CMK (cell line): ENCODE measurements at places on chromosomes 1 and 21.

- no peak for DNase-seq
These were observed 17.9 kb downstream of the SDC3 start for GRCh38 chr1:30890502-30891226.

- DNase-seq, result no peak
These were observed 6.4 kb downstream of the CNR2 start for GRCh38 chr1:23906731-23907130.

GRCh38 chr1:23793861-23794731 is 3.2 kb downstream of the LYPLA2 start:
- DNase-seq, result no peak

- peak; percentile 46 for DNase-seq
These were observed 52.8 kb downstream of the PTGER3 start for GRCh38 chr1:70994753-70995268.

DNA sequence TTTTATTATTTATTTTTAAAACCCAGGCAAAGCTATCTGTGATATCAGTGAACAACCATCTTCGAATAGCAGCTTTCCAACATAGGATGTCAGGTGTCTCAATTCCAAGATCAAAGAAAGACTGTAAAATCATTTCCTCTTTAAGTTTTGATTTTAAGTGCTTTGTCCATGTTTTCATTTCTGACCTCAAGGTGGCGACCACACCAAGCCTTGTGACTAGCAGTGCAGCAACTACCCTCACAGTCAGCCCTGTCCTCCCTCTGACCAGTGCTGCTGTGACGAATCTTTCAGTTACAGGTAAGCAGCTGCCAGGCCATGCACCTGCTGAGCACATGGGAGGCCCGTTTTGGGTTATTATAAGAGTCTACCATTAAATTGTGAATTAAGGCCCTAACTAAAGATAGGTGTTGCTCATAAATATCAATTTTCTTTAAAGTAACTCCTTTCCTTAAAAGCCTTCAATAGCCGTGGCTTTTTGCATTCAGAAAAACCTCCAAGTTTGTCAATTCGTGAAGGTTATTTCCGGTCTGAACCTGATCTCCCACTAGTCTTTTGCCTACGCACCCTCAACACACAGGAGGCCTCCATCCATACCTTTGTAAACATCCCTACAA is 117.0 kb downstream of the CD247 start:
- DNase-seq, result peak; percentile 33

DNA sequence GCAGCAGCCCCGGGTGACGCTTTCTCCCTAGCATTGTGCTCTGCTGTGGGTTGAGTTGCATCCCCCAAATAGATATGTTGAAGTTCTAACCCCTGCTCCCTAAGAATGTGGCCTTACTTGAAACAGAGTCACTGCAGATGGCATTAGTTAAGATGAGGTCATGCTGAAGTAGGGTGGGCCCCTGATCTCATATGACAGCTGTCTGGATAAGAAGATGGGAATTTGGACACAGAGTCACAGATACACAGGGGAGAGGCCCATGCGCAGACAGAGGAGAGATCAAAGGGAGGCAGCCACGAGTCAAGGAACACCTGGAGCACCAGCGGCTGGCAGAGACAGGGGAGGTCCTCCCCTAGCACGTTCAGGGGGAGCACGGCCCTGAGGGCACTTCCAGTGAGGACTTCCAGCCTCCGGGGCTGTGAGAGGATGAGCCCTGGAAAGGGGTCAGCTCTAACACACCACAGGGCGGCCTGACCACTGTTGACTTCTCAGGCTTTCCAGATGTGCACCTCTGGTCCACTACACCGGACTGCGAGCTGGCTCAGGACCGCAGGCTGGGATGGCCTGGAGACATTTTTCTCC is 46.4 kb downstream of the ABCG1 start:
- DNase-seq, result no peak

- DNase-seq, result no peak
These were observed 172.0 kb downstream of the LRRC40 start for GRCh38 chr1:70033266-70033873.

GRCh38 chr1:111707906-111708305 is 31.3 kb downstream of the INKA2 start:
- no peak for DNase-seq

- DNase-seq, result peak; percentile 68
These were observed 146.6 kb downstream of the VPS13D start for GRCh38 chr1:12376236-12377045.

DNA sequence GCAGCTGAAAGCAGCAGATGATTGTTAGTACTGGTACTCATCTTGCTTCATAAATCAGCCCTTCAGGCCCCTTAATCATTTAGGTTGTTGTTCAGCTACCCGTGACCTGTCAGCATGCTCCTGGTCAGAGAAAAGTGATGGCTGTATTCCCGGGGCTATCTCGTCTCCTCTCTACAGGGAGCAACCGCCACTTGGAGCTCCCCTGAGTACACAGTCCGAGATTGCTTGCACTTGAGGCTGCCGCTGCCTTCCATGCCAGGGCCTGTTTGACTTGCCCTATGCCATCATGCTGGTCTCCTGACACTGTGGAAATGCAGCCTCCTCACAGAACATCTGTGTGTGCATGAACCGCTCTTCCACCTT is 97.5 kb downstream of the SPATA46 start:
- no peak for DNase-seq

DNA sequence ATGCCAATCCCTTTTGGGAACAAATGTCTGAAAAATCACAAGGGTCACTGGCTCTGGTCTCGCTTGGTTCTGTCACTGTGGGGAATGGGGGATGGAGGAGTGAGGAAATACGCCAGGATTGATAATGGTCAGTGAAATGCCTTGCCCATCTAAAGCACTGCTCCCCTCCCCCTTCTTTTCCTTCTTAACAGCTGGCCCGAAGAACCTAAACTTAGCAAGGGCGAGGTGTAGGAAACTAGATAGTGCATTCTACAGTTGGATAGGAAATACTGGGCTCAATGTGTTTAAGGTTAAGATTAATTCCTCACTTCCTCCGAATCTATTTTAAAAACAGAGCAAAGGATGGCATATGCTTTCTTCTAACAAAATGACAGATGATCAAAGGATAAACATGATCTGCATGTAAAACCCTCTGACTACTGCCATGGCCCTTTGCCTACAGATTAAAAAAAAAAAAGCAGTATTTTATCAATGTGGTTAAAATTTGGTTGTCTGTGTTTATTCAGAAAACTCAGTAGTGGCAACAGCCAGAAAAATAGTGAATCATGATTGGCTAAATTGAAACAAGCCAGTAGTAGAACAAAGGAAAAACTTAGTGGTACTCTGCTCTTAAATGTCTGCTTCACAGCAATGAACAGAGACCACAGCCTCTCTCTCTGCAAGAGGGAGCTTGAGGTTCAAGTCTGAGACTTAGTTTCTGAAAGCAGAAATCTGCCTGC is 86.1 kb upstream of the VAV3 start:
- DNase-seq, result peak; percentile 87

DNA sequence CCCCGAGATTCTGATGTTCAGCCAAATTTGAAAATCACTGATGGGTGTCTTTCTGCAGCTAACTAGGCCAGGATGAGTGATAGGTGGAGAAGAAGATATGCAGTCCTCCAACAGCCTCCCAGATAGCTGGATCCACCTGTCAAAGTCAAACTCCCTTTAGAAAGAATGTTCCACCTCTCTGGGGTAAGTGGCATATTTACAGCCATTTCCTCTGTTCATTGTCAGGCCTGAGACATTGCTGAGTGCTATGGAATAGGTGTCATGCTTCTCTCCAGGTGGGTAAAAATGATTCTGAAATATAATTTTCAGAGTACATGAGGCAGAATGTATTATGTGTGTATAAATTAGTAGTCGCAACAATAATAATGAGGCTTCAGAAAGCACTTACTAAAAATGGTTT is 316.8 kb downstream of the TTLL7 start:
- no peak for DNase-seq

DNA sequence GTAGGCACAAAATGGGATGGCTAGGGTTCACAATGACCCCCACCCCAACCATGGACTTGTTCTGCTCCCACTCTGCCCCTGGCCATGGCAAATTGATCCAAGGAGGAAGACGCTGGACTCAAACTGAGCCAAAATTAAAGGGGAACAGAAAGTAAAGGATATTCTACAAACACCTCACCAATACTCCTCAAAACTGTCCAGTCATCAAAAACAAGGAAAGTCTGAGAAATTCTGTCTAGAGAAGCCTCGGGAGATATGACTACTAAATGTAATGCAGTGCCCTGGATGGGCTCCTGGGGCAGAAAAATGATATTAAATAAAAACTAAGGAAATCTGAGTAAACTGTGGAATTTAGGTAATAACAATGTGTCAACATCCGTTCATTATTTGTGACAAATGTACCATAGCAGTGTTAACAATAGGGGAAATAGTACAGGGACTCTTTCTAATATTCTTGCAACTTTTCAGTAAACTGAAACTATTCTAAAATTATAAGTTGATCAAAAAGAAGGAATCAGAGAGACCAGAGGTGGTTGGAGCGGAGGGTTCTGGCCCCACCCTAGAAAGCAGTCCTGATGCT is 45.0 kb downstream of the MIS18A start:
- DNase-seq, result no peak

DNA sequence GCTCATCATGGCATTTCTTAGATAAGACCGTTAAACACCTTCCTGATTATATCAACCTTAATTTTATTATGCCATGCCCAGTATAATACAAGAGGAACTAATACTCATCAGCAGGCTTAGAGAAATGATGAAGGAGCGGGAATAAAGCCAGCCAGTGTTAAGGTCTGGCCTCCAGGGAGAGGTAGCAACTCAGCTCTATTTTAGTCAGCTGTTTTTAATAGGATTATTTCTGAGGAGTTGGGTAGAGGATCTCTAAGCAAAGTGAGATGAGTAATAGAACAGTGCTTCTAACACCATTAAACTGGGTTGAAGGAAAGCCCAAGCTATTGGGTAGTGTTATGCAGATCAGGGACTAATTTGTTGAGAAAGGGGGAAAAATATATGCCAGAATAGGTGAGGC is 921.5 kb downstream of the TTLL7 start:
- DNase-seq, result no peak

GRCh38 chr21:46144464-46145070 is 10.8 kb downstream of the FTCD start:
- DNase-seq, result no peak

GRCh38 chr1:60041783-60042182 is 31.8 kb downstream of the C1orf87 start:
- DNase-seq, result no peak

DNA sequence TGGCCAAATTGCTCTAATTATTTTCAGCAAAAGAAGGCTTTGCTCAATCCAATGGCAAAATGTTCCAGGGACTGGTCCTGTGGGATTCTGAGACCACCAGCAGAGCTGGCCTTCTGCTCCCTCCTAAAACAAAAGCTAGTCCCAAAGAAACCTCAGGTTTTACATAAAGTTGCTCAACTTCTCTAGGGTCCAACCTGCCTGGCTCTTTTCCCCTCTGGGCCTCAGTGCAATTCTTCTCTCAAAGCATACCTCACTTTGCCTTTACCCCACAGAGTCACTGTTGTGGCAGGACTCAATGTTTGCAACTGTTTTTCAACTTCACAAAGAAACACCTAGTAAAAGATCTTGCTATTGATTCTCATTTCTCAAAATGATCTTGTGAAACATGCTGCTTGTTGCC is 39.8 kb downstream of the TBX15 start:
- DNase-seq, result no peak

- peak; percentile 51 for DNase-seq
These were observed 95.7 kb upstream of the NR5A2 start for GRCh38 chr1:199931666-199932377.

DNA sequence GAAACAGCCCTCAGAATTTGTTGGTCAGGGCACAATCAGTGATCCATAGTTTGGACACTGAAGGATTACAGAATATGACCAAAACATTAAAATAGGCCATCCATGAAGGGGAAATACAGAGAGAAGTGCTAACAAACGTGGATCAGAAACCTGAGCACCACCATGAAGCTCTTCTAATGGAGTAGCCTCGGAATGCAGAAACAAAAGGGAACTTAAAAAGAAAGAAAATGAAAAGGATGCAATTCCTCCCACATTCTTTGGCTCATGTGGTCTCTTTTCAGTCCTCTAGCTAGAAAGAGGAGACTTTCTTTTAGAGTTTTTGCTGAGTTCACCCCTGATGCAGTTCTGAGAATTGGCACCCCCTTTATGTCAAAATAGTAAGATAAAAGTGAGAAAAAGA is 989.8 kb upstream of the B3GALT2 start:
- DNase-seq, result no peak

DNA sequence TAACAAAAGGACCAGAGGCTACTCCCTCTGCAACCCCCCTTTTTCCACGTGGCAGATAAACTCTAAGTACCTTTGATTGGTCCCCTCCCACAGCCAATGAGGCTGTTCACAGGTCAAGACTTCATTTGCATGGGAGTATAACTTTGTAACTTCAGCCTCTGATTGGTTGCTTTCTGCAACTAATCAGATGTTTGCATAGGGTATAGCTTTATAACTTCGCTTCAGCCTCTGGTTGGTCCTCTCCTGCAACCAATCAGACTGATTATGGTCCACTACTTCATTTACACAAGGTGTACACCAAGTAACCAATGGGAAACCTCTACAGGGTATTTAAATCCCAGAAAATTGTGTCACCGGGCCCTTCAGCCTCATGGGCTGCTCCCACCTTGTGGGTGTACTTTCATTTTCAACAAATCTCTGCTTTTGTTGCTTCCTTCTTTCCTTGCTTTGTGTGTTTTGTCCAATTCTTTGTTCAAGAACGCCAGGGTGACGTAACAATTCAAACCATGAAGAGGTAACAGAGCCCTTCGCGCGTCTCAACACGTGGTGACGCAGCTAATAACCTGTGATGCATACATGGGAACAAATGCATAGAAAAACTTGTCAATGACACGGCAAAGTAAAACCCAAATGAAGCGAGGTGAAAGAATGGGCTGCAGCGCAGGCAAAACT is 47.2 kb downstream of the VPS26C start:
- no peak for DNase-seq

DNA sequence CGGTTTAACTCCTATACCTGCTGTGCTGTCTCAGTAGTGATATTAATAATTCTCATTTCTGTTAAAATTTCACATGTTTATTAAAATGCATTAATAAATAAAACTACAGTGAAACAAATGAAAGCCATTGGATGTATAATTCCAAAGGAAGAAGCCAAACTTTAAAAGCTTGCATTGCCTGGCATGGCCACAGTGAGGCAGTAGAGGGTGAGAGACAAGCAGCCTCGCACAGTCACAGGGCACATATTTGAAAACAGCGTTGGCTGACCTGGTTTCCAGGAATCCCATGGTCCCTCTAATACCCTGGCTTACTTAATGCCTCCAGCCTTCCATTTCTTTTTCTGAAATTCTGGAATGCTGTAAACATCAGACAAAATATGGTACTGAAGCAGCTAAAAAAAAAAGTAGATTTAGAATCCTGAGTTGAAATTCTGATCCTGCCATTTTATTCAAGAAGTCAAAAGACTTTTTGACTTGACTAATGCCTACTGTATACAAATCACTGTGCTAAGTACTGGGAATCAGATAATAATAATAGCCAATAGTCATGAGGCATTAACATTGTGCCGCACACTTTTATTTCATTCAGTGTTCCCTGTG is 6.7 kb upstream of the RNASEL start:
- DNase-seq, result peak; percentile 62
